Activated CD4-positive, alpha-beta T cell treated with anti-CD3 and anti-CD28 coated beads for 36 hours (primary cell): ENCODE measurements at places on chromosomes 12 and 14.
A peak's percentile ranks its signal among the peaks of the same experiment; 100 is the strongest.

DNA sequence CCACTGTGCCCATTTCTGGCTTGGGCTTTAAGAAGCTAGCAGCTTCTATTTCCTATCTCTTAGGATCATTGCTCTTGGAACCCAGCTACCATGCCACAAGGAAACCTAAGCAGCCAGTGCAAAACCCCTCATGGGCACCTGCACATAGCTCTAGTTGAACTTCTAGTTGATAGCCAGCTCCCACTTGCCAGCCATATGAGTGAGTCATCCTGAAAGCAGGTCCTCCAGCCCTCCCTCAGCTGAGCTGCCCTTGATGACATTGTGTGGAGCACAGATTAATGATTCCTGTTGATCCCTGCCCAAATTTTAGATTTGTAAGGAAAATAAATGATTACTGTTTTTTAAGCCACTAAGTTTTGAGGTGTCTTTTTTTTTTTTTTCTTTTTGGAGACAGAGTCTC lies 234.2 kb upstream of the FBXO33 start:
- H3K27me3 ChIP-seq: no peaks in the 10 kb centered on the region
- H3K4me1 ChIP-seq: peaks cover 10% of the 10 kb centered on the region
- no peak for DNase-seq
- no peaks in the 10 kb centered on the region for H3K36me3 ChIP-seq
- no peak overlapping the region for H3K4me3 ChIP-seq

DNA sequence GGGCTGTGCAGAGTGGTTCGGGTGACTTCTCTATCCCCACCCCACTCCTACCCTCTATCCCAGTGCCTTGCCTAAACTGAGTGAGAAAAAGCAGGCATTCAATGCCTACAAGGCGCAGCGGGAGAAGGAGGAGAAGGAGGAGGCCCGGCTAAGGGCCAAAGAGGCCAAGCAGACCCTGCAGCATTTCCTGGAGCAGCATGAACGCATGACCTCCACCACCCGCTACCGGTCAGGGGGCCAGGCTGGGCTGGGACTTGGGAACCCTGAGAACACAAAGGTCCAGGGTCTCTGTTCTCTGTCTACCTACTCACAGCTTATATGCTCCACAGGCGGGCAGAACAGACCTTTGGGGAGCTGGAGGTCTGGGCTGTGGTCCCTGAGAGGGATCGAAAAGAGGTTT lies 11.7 kb downstream of the PRPF40B start:
- no peak for DNase-seq
- peaks cover 14% of the 10 kb centered on the region for H3K4me1 ChIP-seq
- H3K4me3 ChIP-seq: no peak overlapping the region
- peaks cover 2% of the 10 kb centered on the region for H3K36me3 ChIP-seq

- H3K36me3 ChIP-seq: no peaks in the 10 kb centered on the region
- peaks cover 36% of the 10 kb centered on the region for H3K4me1 ChIP-seq
- peak overlapping the region; percentile 90 for H3K27ac ChIP-seq
- H3K27me3 ChIP-seq: no peaks in the 10 kb centered on the region
These were observed 783 bp downstream of the CORO1C start for GRCh38 chr12:108730365-108731104.

- H3K27ac ChIP-seq: peak overlapping the region; percentile 89
- no peaks in the 10 kb centered on the region for H3K27me3 ChIP-seq
- H3K4me1 ChIP-seq: peaks cover 79% of the 10 kb centered on the region
- peaks cover 5% of the 10 kb centered on the region for H3K36me3 ChIP-seq
- H3K4me3 ChIP-seq: no peak overlapping the region
These were observed 130.7 kb upstream of the HIF1A start for GRCh38 chr14:61564618-61565091.
